A549 treated with ZK216348 at 1 μM for 4 hours (cell line): ENCODE measurements at places on chromosomes 11 and 22. TPM values are rescaled to one million over a fixed set of nuclear protein-coding genes. Genes with fewer than 3 reads are reported as not detected.

The TMPRSS4 gene
- total RNA-seq = 0.14 TPM in 1 of 5 replicates, not detected in the others

The KRTAP5-2 gene
- not detected in 5 replicates for total RNA-seq

The HMOX1 gene
- total RNA-seq = 446 to 674 TPM (median 524 TPM) in 5 replicates

The HPS5 gene
- total RNA-seq = 12.3 to 16.0 TPM (median 13.3 TPM) in 5 replicates

The DPP3 gene
- 49.5 to 57.7 TPM (median 55.3 TPM) in 5 replicates for total RNA-seq

The CARD18 gene
- total RNA-seq = not detected in 5 replicates
